ENCODE measurements at places on chromosomes 2 and 18. TPM values are rescaled to one million over a fixed set of nuclear protein-coding genes. Genes with fewer than 3 reads are reported as not detected.

DNA sequence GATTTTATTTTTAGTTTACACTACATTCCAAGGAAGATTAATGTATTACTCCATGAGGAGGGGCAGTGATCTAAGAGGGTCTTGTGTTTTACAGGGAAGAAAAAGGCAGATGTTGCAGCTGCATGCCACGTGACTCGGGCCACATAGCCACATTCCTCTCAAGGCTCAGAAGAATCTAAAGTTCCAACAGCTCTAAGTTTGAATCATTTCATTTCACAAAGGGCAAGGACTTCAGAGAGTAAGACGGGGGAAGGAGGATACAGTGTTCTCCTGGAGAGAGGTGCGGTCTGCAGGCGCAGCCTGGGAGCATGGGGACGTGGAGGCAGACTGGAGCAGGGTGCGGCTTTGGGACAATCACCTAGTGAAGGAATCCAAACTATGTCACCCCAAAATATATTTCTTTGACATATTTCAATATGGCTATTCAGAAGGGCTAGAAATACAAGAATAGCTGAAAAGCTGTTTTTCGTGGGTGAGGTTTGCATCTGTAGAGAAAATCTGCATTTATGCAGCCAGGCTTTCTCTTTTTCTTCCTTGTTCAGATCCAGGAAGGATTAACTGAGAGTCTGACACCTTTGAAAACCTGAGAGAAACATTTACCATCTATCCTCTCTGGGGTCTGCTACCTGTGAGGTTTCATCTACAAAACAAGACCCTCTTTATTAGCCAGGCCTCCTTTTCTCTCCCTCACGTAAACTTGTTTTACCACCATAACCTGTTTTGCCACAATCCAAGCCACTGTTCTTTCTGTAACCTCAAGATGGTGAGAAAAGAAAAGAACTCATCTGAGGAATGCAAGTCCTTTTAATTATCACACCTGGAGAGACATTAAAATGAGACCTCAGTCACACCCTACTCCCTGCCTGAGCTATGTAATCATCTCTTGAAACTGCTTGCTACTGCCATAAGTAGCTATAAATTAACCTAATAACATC lies 165.1 kb upstream of the NDUFV2 start:
- no peak for DNase-seq

The TFCP2L1 gene
- 0.13 TPM for total RNA-seq

The RESP18 gene
- not detected for total RNA-seq

The EML6 gene
- total RNA-seq: 0.95 TPM

GRCh38 chr2:189566046-189566445 lies 14.5 kb downstream of the SLC40A1 start:
- peak; percentile 79 for DNase-seq

The MDH1B gene
- total RNA-seq: 2.2 TPM

DNA sequence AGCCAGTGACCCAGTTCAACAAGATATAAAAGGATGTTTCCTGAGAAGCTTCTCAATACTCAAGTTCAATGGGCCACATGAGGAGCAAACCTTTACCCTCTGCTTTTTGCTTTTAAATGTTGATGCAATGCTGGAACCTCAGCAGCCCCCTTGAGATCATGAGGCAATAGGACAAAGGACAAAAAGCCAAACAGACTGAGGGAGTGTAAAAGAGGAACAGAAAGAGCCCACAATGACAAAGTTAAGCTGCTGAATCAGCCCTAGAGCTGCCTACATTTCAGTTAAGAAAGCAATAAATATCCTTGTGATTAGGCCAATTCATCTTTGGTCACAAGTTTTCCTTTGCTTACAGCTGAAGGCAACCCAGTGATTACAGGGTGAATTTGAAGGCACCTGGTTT lies 76.9 kb downstream of the MRO start:
- no peak for DNase-seq

DNA sequence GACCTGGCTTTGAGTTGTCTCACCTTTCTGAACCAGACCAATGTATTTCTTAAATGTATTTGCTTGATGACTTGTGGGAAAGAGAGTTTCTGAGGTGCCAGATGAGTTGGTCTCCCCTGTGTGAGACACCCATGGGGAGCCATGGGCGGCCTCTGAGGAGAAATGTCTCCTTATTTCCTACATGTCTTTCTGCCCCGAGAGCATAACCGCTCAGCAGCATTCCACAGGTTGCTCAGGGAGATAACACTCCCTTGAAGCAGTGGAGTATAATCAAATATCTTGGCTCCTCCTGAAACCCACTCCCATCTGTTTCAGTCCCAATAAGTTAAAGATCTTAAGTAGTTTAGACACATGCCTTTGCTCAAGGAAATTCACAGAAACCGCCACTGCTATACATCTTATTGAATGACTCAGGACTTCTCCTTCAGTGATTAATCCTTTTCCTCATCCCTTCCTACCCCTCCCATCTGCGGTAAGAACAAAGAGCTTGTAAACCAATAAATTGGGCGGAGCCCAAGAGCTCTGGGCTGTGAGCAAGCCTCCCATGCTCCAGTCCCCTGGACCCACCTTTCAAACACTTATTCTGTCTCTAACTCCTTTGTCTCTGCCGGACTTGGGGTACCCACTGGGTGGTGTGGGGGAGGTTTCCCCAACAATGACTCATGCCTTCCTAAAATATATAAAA lies 285.5 kb upstream of the LRRTM4 start:
- DNase-seq: no peak

DNA sequence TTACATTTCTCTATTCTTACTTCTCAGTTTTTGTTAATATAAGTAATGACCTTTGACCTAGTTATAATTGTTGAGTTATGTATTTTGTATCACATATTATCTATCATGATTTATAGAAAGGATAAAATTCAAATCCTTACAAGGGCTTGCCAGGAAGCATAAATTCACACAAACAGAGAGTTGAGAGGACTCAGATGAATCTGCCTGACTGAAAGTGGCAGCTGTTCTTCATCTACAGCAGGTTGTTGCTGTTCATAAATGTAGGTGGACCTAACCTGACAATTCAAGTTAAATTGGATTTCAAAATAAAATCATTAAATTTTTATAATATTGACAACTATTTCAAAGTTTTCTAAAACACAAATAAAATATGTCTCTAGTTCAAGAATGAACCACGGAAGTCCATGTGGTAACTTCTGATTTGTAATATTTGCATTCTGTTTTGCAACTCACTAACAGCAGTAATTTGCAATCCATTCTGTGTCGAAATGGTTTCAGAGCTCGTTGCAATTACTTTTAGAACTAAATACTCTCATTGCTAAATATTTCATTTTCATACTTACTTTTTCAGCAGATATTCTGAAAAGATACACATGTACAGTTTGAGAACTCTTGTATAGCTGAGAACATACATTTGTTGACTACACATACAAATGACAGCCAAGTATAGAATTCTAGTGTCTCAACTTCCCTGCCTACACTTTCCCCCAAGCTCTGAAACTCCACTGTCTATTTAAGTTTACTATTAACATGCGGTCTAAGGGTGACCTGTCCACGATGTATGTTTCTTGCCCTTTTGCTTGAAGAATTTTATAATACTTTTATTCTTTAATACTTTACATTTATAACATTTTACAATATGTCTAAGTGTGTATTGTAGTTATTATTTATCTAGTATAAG lies 25.7 kb downstream of the SCN7A start:
- no peak for DNase-seq

DNA sequence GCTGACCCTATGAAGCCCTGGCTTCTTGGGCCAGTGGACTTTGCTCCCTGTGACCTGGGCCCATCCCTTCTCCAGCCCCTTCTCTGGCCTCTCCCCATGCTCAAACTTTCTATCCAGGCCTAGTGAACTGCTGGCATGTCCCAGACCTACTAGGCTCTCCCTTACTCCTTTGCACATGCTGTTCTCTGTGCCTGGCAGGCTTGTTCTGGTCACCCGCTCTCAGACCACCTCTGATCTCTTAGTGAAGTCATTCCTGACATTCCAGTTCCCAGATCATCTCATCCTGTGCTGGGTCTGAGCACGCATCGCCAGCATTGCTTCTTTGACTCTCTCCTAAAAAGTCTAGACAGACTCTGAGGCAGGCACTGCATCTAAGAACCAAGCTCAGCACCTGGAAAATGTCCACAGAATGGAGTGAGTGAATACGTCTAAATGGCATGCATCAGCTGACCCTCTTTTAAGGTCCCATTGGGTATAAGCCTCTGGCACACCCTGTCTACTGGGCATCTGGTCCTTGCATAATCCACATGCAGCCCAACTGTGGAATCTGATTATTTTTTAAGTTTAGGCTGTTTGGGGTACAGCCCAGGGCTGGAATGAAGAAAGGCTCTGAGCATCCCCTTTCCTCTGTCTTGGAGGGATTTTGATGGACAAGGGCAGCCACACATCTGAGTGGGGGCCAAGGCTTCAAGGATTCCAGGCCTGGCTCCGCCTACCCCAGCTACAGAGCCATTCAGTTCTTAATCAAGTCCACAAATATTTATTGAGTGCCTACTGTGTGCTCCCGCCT lies 130.6 kb upstream of the HAAO start:
- no peak for DNase-seq

- DNase-seq: no peak
These were observed 85.2 kb upstream of the LCLAT1 start for GRCh38 chr2:30361751-30362394.

DNA sequence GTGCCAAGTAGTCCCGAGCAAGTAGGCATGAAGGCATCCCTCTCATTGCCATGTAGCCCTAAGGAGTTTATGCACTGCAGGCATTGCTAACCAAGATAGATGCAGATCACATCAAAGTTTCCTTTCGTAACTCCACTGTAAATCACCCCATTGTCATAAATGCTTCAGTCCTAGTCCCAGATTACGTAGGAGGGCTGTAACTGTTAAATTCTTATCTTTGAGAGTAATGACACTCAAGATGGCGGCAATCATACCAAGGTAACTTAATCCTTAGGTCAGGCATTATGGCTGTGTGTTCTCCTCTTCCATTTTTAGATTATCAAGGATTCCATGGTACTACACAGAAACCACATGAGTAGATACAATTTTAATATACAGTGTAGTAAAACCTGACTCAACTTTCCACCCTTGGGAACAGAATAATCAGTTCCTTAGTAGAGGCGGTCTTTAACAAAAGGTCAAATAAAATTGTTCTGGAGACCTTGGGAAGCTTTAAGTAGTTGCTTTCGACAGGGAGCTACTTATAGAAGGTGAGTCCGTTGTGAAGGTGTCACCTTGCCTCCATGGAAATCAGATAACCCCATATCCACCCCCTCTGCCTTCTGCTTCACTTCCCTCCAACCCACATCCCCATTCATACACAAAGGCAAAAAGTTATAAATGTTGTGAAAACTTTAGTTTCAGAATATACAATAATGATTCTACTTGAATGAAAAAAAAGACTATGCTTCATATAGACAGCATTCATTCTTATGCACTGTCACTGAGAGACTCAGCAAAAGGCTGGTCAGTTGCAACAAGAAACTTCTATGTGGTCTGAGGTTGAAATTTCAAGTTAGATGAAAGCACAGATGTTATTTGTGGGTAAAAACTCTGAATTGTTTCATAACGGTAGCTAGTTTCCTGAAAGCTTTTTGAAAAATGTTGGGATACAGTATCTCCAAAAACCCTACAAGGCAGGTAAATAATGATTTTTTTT lies 64.8 kb upstream of the GALNT5 start:
- peak; percentile 18 for DNase-seq

The PSMA8 gene
- total RNA-seq: not detected

The SERPINB5 gene
- not detected for total RNA-seq

- DNase-seq: no peak
These were observed 64.1 kb downstream of the DTNA start for GRCh38 chr18:34773961-34774766.

- no peak for DNase-seq
These were observed 51.1 kb downstream of the POLR1A start for GRCh38 chr2:86054535-86055082.

The ATP8B1 gene
- 0.90 TPM for total RNA-seq

DNA sequence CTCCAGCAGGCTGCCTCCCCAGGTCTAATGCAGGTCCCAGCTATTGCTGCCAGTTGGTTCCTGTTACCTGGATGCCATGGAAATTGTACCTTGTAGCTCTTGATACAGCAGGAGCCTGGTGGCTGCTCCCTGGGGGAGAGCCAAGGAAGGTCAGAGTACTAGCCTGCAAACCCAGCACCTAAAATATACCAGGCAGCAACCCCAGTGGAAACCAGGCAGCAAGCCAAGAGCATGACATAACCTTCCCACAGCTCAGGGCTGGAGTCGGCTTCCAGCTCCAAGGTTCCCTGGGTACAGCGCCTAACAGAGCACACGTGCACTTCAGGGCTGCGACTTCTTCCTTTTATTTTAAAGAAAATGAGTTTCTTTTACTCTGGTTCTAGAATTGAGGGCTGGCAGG lies 30.3 kb downstream of the TNP1 start:
- no peak for DNase-seq

DNA sequence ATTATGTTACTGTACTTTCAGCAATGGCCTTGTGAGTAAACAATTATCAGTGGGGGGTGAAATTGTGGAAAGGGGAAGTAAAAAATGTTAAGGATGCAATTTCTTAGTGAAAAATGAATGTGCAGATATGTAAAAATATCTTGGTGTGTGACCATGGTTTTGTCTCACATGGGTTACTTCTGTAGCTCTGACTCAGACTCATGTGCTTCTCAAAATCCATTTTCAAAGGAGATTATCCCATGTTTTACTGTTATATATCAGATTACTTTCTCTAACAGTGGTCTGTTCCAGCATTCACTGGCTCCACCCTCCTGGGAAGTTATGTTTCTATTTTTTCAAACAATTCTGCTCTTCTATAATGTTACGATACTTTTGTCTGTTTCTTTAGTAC lies 298.2 kb upstream of the COL3A1 start:
- peak; percentile 41 for DNase-seq

- no peak for DNase-seq
These were observed 1234.0 kb upstream of the NXPH2 start for GRCh38 chr2:140014204-140014546.

- no peak for DNase-seq
These were observed 21.6 kb downstream of the MAP4K4 start for GRCh38 chr2:101718993-101719571.

DNA sequence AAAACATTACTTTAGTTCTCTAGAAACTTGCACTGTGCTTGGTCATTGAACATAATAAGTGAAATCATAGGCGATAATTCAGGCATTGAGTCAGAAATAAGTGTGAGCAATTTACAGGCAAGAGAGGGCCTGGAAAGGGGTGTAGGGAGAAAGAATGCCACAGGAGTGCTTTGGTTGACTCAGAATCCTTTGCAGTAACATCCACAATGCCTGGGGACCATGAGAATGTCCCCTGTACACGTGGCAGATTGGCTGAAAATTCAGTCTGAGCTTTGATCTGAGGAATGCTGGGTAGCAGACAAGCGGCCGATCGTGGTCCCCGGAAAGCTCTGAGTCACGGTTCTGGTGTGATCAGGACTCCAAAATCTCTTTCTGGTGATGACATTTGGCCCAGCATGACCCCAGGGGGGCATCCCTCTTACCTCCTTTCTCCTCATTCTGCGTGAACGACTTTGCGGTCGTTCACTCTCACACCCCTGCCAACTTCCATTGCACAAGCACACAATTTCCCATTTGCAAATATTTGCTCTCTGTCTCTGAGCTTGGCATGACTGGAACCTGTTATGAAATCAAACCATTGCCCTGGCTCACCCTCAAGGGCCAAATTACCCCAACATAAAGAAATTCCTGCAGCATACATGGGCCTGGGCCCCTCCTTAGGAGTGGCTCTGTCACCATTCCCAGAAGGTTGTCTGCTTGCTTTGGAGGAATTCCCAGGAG lies 305.0 kb upstream of the EPAS1 start:
- no peak for DNase-seq

All from SK-MEL-5 (cell line).